ENCODE measurements at places on chromosomes 7 and 10. TPM values are rescaled to one million over a fixed set of nuclear protein-coding genes. Genes with fewer than 3 reads are reported as not detected.

The CTAGE8 gene
- total RNA-seq, result 0.94 TPM

The PDE1C gene
- 19.8 TPM for total RNA-seq

The SPDYE1 gene
- not detected for total RNA-seq

DNA sequence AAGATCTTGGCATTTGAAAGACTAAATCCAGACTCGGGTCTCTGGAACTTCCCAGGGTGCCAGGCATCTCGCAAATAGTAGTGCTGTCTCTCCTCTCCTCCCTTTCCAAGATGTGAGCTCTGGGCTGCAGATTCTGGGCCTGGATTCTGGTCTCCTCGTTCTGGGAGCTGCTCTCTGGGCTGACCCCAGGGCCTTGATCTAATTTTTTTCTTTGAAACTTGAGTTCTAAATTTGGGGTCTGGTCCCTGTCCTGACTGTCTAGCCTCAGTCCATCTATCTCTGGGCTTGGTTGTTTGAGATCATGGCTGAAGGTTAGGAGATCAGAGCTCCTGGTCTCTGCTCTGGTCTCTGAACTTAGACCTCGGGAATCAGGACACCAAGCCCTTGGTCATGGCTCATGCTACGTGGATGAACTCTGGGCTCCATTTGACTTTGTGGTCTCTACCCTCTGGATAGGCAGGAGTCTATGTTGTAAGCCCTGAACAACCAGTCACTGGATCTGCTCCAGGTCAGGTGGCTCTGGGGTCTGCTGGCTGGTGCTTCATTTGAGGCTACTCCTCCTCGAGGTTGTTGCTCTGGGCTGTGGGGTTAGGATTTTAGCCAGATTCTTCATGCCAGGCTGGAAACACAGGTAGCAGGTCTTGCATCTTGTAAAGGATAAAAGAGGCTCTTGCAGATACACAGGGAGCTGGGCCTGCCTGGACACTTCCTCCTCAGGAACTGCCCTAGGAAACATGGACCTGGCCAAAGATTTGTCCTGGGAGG lies 8.0 kb upstream of the MBL2 start:
- ATAC-seq, result no peak

GRCh38 chr10:92550924-92551323 lies 23.0 kb downstream of the IDE start:
- no peak for ATAC-seq

DNA sequence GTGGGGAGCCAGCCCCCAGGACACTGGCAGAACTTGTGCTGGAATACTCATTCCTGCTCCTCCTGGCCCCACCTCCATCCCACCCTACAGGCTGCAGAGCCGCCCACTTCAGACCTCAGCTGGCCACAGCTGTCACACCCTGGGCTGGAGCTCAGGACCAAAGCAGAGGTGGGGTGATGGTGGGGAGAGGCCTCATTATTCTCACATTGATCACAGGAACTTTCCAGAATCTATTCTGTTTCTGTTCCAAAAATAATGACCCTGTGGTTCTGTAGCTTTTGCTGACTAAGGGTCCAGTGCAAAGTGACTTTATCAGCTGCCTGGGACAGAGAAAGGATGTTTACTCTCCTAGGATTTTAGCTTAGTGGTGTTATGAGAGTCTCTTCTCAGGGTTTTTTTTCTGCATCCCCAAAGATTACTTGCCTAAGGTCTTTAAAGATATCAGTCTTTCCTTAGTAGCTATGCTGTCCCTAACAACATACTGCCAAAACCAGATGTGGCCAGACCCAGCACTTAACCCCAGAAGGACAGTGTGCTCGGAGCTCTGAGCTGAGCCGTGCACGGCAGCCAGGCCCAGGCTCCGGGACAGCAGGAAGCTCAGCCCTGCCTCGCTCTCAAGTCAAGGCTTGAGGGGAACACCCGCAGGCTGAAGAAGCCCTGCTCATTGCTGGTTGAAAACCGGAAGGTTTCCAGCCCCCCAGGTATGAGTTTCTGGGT lies 223.3 kb downstream of the MLLT10 start:
- no peak for ATAC-seq

- no peak for ATAC-seq
Observed at GRCh38 chr10:34699904-34700517, 115.1 kb downstream of the PARD3 start.

All from gastroesophageal sphincter (tissue), 4 donors.